Activated CD4-positive, alpha-beta T cell treated with anti-CD3 and anti-CD28 coated beads for 36 hours (primary cell): ENCODE measurements at places on chromosomes 3 and 15. TPM values are rescaled to one million over a fixed set of nuclear protein-coding genes. Genes with fewer than 3 reads are reported as not detected.
A peak's percentile ranks its signal among the peaks of the same experiment; 100 is the strongest.

Gene DUOXA2
- not detected for total RNA-seq

GRCh38 chr3:194296454-194297263 is 54.5 kb downstream of the CPN2 start:
- DNase-seq: no peak
- H3K4me1 ChIP-seq: peaks cover 5% of the 10 kb centered on the region
- no peaks in the 10 kb centered on the region for H3K36me3 ChIP-seq
- no peak overlapping the region for H3K27ac ChIP-seq
- H3K4me3 ChIP-seq: no peak overlapping the region
- H3K27me3 ChIP-seq: no peaks in the 10 kb centered on the region

GRCh38 chr3:142019794-142020320 is 129.5 kb downstream of the TFDP2 start:
- no peak overlapping the region for H3K27ac ChIP-seq
- no peak overlapping the region for H3K4me3 ChIP-seq
- no peak for DNase-seq
- no peaks in the 10 kb centered on the region for H3K27me3 ChIP-seq
- peaks cover 3% of the 10 kb centered on the region for H3K36me3 ChIP-seq

- no peak for DNase-seq
- H3K27ac ChIP-seq: no peak overlapping the region
- no peaks in the 10 kb centered on the region for H3K36me3 ChIP-seq
- H3K4me3 ChIP-seq: no peak overlapping the region
- peaks cover 12% of the 10 kb centered on the region for H3K4me1 ChIP-seq
- H3K27me3 ChIP-seq: no peaks in the 10 kb centered on the region
These were observed 10.3 kb downstream of the NEK11 start for GRCh38 chr3:131036986-131037385.

DNA sequence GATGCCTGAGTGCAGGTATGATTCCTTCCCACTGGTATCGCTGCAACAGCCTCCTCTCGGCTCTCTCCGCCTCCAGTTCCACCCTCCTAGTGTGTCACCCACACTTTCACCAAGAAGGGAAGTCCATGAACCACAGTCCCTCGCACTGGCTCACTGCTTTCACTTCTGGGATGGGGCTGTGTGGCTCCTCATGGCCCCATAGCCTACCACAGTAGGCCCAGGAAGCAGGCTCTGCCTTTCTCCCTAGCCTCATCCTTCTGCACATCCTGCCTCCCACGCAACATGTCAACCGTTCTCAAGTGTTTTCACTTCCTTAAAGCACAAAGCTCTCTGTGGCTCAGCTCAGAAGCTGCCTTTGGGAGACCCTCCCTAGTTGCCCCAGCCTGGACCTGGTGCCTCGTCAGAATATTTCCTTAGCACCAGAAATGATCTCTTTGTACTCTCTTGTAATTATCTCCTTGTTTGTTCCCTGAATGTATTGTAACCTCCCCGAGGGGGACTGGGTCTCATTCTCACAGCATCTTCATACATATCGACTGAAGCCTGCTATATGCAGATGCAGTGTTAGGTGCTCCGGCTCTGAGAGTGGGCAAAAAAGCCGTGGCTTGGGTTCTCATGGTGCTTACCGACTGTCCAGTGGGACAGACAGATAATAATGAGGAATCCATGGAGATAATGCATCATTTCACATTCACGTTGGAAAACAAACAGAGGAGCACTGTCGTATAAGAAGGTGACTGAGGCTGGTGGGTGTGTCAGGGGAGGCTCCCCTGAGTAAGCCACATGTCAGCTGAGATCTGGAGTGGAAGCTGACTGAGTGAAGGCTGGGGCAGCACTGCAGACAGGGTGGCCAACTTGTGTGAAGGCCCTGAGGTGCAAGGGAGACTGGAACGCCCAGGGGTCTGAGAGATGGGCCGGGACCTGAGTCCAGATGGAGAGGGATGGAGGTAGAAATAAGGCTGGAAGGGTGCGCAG is 107.1 kb downstream of the DGKG start:
- H3K4me3 ChIP-seq: peak overlapping the region; percentile 2
- peaks cover 33% of the 10 kb centered on the region for H3K4me1 ChIP-seq
- peaks cover 6% of the 10 kb centered on the region for H3K27me3 ChIP-seq
- H3K36me3 ChIP-seq: peaks cover under 1% of the 10 kb centered on the region

DNA sequence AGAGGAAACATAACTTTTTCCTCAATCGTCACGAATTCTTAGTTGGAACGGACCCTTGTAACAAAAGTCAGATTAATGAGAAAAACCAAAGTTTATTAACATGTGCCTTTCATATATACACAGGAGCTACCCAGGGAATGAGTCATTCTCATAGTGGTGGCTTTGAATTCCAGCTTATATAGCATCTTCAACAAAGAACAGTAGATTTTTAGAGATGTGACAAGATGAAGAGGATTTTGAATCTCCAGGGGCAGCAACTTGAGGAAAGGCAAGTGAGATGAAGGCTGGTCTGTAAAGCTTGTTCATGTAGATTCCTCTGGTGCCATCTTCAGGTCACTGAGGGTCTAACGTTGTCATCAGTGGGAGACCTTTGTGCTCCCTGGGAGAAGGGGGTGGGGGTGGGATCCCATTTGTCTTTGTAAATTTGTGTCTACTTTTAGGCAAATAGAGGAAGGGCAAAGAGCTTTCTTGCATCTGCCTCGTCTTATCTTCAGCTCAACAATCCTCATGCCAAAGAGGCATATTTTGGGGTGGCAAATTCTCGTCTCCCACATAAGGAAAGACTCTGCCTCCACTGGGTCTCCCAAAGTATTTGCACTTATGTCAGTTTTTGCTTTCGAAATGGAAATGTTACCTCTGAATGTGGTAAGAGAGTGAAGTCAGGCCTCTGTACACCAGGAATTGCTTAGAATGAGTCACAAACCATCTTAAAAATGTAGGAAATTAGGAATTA is 29.5 kb downstream of the CLEC3B start:
- H3K4me3 ChIP-seq: no peak overlapping the region
- DNase-seq: peak; percentile 34
- H3K27me3 ChIP-seq: no peaks in the 10 kb centered on the region
- H3K27ac ChIP-seq: no peak overlapping the region
- H3K4me1 ChIP-seq: peaks cover 21% of the 10 kb centered on the region

Gene PSTPIP1
- 100 TPM for total RNA-seq

DNA sequence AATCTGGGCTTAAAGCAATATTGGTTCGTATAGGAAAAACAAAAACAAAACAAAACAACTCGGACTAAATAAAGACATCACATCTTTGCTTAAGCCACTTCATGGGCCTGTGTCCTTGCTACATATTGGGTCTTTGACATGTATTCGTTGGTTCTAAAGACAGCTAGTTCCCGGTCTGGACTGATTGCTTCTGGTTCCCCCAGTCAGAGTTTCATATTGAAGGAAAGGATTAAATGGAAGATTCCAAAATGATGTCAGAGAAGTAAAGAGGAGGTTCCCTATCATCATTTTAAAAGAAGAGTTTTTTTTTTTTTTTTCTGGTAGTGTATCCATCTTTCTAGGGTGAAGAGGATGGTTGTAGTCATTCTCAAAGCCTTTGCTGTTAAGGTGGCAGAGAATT is 2.3 kb downstream of the OXSR1 start:
- no peak overlapping the region for H3K27ac ChIP-seq
- no peak for DNase-seq
- H3K27me3 ChIP-seq: no peaks in the 10 kb centered on the region
- H3K4me1 ChIP-seq: peaks cover 63% of the 10 kb centered on the region
- peak overlapping the region; percentile 92 for H3K4me3 ChIP-seq
- peaks cover 16% of the 10 kb centered on the region for H3K36me3 ChIP-seq
